Progenitor cell of endocrine pancreas (in vitro differentiated cells): ENCODE measurements at places on chromosomes 1 and 21. TPM values are rescaled to one million over a fixed set of nuclear protein-coding genes. Genes with fewer than 3 reads are reported as not detected.

DNA sequence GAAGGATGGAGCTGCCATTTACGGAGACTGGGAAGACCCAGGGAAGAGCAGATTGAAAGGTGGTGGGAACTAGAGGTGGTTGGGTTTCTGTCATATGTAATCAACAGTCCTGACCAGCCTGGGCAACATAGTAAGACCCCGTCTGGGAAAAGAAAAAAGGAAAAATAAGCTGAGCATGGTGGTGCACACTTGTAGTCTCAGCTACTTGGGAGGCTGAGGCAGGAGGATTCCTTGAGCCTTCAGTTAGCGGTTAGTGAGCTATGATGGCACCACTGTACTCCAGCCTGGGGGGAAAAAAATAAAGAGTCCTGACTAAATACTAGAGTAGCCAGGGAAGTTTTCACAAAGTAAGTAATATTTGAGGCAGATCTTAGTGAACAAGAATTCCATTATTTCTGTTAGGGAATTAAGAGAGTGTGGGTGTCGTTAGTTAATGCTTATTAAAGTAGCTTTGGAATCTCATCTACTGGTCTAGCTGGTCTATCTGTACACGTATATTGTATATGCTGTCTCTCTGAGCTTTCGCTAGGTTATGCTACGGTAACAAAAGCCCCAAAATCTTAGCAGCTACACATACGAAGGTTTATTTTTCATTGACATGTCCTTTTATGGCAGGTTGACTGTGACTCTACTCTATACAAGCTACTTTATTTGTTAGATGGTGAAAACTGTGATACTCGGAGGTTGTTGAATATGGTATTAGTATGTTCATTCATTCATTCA, 4.4 kb downstream of the NBPF1 start:
- no peak for DNase-seq
- H3K4me3 ChIP-seq: no peak overlapping the region
- H3K36me3 ChIP-seq: no peaks in the 10 kb centered on the region
- H3K27ac ChIP-seq: no peak overlapping the region

DNA sequence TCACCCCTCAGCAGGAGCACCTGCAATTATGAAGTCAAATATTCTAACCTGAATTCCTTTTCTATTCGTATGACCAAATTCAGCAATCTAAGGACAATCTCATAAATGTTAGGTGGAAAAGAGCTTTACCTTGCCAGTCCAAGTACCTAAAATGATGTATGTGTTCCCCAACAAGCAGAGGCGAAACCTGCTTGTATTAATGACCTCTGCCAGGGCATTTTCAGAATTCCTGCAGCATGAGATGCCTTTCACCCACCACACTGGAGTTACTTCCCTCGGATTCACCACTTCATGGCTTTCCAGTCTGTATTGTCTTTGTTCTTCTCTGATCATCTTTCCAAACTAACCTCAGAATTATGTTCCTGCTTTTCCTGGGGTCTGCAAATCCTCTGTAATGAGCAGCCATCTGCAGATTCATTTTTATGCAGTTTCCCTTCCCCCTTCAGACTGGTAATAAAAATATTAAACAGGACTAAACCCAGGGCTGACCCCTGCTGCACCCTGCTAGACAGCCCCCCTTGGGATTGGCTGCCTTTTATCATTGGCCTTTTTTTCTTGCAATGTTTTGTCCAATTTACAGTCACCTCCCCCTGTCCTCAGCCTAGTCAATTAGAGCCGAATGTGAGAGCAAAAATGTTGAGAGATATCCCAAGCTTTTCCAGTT, 26.6 kb upstream of the CASQ2 start:
- H3K4me3 ChIP-seq: no peak overlapping the region
- H3K4me1 ChIP-seq: peaks cover 6% of the 10 kb centered on the region
- H3K27ac ChIP-seq: no peak overlapping the region
- no peak for DNase-seq
- peaks cover 12% of the 10 kb centered on the region for H3K27me3 ChIP-seq

GRCh38 chr1:226690460-226690982, 48.6 kb downstream of the ITPKB start:
- no peak overlapping the region for H3K27ac ChIP-seq
- peaks cover 2% of the 10 kb centered on the region for H3K27me3 ChIP-seq
- H3K4me3 ChIP-seq: no peak overlapping the region
- no peaks in the 10 kb centered on the region for H3K4me1 ChIP-seq
- no peak for DNase-seq
- H3K36me3 ChIP-seq: no peaks in the 10 kb centered on the region

DNA sequence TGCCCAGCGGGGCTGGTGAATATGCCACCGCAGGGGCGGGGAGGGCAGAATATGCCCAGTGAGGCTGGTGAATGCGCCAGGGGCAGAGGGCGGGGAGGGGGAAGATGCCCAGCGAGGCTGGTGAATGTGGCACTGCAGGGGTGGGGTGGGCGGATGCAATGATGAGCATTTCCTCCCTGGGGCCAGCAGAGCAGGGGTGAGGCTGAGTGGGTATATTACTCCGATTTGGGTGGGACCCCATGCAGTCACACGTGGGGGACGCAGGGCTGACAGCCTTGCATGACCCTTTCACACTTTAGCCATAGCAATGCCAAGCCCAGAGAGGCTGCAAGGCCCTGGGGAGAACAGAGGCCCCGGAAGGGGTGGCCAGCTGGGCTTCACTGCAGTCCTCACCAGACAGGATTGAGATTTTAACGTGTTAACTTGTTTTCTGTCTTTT, 9.3 kb upstream of the SLX9 start:
- no peak overlapping the region for H3K4me3 ChIP-seq
- peaks cover 65% of the 10 kb centered on the region for H3K27me3 ChIP-seq
- H3K36me3 ChIP-seq: no peaks in the 10 kb centered on the region
- no peak overlapping the region for H3K27ac ChIP-seq

DNA sequence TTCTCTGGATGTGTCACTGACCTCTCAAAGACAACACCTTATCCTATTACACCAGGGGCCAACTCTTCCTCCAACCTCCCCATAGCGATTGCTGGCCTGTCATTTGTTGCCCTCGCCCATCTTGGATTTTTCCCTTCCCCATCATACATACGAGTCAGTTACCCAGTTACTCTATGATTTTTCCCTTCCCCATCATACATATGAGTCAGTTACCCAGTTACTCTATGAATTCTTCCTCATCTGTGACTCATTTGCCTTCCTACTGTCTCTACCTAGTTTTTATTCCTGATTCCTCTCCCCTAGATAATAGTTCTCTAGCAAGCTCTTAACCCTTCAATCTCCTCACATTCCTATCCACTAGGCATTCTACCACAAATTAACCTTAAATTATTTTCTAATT, 178.8 kb downstream of the NR5A2 start:
- H3K4me3 ChIP-seq: no peak overlapping the region
- peaks cover 4% of the 10 kb centered on the region for H3K27me3 ChIP-seq
- no peaks in the 10 kb centered on the region for H3K4me1 ChIP-seq
- no peak overlapping the region for H3K27ac ChIP-seq

DNA sequence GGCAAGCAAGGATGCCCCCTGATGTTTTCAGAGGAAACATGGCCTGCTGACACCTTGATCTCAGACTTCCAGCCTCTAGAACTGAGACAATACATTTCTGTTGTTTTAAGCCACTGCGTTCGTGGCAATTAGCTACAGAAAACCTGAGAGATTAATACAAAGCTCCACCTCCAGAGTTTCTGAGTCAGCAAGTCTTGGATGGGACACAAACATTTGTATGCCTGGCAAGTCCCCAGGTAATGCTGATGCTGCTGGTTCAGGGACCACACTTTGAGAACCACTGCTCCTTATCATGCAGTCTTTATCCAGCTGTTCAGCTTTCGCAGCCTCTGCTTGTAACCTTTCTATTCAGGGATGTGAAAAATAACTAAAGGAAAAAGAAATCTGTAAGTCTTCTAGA, 565.7 kb upstream of the PLXNA2 start:
- H3K36me3 ChIP-seq: peaks cover 1% of the 10 kb centered on the region
- no peak overlapping the region for H3K27ac ChIP-seq
- H3K4me1 ChIP-seq: no peaks in the 10 kb centered on the region
- peaks cover 3% of the 10 kb centered on the region for H3K27me3 ChIP-seq
- DNase-seq: no peak

GRCh38 chr1:179785031-179785431, 41.9 kb downstream of the FAM163A start:
- H3K4me3 ChIP-seq: no peak overlapping the region
- no peaks in the 10 kb centered on the region for H3K36me3 ChIP-seq
- peak overlapping the region; percentile 72 for H3K27ac ChIP-seq

DNA sequence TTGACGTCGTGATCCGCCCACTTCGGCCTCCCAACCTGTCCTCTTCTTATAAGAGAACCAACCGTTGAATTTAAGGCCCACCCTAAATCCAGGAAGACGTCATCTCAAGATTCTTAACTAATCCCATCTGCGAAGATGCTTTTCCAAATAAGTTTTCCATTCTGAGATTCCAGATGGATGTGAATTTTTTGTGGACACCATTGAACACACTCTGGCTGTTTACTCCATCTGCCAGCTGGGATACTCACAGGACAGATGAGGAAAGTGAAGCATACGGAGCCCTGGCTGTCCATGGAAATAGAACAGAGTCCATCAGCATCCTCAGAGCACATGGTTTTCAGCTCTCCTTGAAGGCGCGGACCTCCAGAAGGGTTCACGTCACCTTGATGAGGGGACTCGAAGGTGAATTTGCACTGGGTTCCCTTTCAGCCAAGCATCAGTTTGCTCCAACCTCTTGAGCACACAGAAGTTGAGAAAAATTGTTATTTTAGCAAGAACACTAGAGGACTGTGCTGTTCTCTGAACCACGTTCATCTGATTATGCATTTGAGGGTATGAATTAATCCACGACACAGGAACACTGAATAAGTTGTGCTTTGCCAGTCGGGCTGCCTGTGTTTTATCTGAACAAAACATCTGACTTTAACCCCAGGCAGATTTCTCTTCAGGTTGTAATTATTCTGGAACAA, 68.6 kb downstream of the KAZN start:
- no peak overlapping the region for H3K27ac ChIP-seq
- no peak overlapping the region for H3K4me3 ChIP-seq

DNA sequence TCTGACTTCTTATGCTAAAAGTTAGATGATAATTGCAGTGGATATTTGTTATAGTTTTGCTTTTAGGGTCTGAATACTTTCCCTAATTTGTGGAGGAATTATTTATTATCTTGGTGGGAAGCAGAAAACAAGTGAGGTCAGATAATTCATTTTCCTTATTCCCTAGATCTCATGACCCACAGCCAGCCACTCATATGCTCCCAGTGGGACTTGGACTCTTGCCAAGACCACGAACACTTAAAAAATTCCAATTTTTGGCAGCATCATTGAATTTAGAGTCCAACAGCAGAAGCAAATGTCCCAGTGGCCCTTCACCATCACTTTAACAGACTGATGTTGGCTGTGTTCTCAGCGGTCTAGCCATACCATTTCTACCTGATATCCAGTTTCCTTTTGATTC, 204.2 kb downstream of the HMCN1 start:
- no peak for DNase-seq
- no peaks in the 10 kb centered on the region for H3K27me3 ChIP-seq
- no peaks in the 10 kb centered on the region for H3K36me3 ChIP-seq
- no peaks in the 10 kb centered on the region for H3K4me1 ChIP-seq

DNA sequence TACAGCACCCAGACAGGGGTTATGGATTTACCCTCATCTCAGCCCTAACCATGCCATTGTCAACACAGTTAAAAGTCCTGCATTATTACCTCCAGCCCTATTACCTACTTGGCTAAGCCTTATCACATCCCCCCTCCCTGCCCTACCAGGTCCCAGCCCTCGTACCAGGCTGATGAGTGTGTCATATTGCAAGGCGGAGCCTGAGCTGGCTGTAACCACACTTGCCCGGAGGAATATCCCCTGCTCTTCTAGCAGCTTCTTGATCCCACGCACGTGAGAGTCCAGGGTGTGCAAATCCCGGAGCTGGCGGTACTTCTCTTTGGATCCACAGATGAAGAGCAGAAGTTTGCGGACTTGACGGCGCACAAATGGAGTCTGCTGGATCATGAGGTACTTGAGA, 87.4 kb downstream of the UBR4 start:
- H3K36me3 ChIP-seq: peaks cover 36% of the 10 kb centered on the region
- H3K4me3 ChIP-seq: no peak overlapping the region
- H3K4me1 ChIP-seq: no peaks in the 10 kb centered on the region
- no peaks in the 10 kb centered on the region for H3K27me3 ChIP-seq

GRCh38 chr1:163980394-163980793, 578.6 kb upstream of the PBX1 start:
- peaks cover 19% of the 10 kb centered on the region for H3K4me1 ChIP-seq
- no peak for DNase-seq
- no peak overlapping the region for H3K27ac ChIP-seq

GRCh38 chr1:159835862-159836525, 9.3 kb downstream of the SLAMF8 start:
- no peak overlapping the region for H3K27ac ChIP-seq
- H3K36me3 ChIP-seq: no peaks in the 10 kb centered on the region
- H3K4me3 ChIP-seq: no peak overlapping the region

DNA sequence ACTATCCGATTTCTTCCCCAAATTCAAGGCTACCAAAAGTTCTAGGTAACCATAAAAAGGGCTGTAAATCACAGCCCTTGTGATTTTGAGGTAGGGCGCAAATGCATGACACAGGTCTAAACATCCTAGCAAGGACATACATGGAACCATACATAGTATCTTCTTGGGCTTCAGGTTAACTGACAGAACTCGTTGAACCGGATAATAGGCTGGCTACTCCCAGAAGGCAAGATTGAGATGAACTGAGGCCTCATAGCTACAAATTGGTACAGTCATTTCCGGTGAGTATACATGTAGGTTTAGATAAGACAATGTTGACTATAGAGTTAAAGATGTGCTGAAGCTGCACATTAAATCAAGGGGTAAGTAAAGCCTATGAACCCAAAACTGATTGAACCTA, 27.3 kb upstream of the TP53BP2 start:
- H3K36me3 ChIP-seq: no peaks in the 10 kb centered on the region
- no peak overlapping the region for H3K4me3 ChIP-seq
- no peak overlapping the region for H3K27ac ChIP-seq

GRCh38 chr1:212754680-212755079, 36.9 kb downstream of the NSL1 start:
- H3K36me3 ChIP-seq: peaks cover 1% of the 10 kb centered on the region
- H3K27ac ChIP-seq: no peak overlapping the region
- H3K4me1 ChIP-seq: no peaks in the 10 kb centered on the region
- H3K27me3 ChIP-seq: no peaks in the 10 kb centered on the region

DNA sequence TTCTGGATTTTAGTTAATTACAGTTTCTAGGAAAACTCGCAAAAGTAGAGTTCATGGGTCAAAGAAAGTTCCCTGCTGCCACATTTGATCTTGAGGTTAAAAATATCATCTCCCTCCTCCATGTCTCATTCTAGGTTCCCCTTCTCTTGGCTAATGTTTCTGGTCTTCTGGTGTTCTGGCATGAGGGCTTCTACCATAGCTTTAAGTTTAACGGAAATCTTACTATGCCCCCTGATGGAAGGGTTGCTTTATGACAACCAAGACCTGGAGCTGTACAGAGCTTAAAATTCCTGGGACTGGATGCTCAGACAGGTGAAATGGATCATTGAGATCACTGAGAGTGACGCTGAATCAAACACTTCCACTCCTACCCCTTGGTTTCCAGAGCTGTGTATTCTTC, 1881.7 kb downstream of the MRPL39 start:
- H3K36me3 ChIP-seq: no peaks in the 10 kb centered on the region
- DNase-seq: no peak
- no peaks in the 10 kb centered on the region for H3K4me1 ChIP-seq
- no peaks in the 10 kb centered on the region for H3K27me3 ChIP-seq
- no peak overlapping the region for H3K27ac ChIP-seq

CFAP57 gene
- total RNA-seq: 2.2 and 2.3 TPM in 2 replicates

TGFB2 gene
- total RNA-seq: 26.4 and 27.9 TPM in 2 replicates

DCST2 gene
- total RNA-seq: 2.2 TPM in 2 replicates

TMIGD3 gene
- not detected in 2 replicates for total RNA-seq

CYP4Z1 gene
- total RNA-seq: not detected in 2 replicates

BLACAT1 gene
- 6.3 and 6.7 TPM in 2 replicates for total RNA-seq

ANXA9 gene
- 3.5 TPM in 2 replicates for total RNA-seq

APH1A gene
- 129 and 136 TPM in 2 replicates for total RNA-seq

HORMAD1 gene
- total RNA-seq: not detected in 2 replicates

C1orf52 gene
- 41.0 and 42.2 TPM in 2 replicates for total RNA-seq
